ENCODE measurements at places on chromosomes 2 and 18. TPM values are rescaled to one million over a fixed set of nuclear protein-coding genes. Genes with fewer than 3 reads are reported as not detected.

DNA sequence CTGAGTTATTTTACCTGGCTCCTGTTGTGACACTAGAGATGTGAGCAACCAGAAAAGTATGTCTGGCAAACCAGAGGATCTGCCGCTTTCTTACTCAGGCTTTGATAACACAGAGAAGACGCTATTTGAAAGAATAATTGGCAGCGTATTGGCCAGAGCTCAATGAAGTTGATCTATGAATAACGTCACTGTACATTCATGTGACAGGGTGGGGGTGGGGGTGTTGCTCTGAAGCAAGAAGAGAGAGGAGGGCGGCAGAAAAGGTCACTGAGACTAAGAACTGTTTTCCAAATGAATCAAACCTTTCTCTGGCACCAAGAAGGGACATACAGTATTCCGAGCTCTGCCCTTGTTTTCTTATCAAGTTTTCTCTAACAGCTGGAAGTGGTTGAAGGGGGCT is 1.7 kb upstream of the ONECUT2 start:
- DNase-seq = no peak

CPS1 gene
- 5.4 TPM for polyA plus RNA-seq

GRCh38 chr2:217966423-217967070 is 36.2 kb downstream of the TNS1 start:
- DNase-seq = no peak

IL36G gene
- polyA plus RNA-seq = 0.27 TPM

All from renal cortex interstitium (tissue), 15 donors.